ENCODE measurements at places on chromosomes 2 and 18.

DNA sequence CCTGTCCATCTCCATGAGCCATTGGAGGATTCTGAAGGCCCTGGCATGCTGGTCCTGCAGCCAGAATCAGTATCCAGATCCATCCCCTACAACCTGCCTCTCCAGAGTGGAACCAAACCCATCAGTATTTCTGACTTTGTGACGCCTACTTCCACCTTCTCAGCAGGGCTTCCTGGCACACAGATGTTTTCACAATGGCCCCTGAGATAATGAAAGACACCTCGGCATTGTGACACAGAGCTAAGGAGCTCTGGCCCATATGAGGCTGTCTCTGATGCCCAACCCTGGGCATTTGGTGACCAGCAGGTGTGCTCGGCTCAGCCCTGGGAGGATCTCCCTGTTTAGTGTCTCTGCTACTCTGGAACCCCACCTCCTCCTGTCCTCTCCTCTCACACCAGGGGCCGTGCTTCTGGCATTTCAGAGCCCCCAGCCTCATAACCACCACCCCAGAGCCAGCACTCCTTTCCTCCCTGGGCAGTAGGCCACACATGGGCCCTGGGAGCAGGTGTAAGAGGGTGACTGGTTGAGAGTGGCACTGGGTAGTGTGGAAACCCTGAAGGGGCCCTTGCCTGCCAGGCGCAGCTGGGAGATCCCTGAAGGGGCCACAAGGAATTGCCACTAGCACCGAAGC, 38.2 kb downstream of the FOSL2 start:
- DNase-seq: no peak

GRCh38 chr18:61756244-61756643, 136.6 kb downstream of the RNF152 start:
- no peak for DNase-seq

DNA sequence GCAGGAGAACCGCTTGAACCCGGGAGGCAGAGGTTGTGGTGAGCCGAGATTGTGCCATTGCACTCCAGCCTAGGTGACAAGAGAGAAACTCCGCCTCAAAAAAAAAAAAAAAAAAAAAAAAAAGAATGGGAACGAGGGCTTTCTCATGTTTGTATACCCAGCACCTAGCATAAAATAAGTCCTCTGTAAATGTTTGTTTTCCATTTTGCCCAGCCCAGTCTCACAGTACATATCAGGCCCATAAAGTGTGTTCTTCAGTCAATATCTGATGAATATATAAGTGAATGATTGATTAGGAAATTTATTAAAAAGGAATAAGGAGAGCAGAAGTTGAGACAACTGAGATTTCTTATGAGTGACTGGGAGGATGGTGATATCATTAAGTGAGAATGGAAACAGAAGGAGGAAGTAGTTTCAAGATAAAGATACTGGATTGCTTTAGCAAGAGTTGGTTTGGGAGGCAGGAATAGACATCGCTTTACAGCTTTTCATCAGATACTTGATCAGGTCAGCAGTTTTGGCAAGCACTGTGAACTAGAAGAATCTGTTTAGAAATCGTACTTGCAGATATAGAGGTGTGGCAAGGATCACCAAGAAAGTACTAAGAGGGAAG, 327.5 kb downstream of the KIAA1328 start:
- DNase-seq: no peak

- no peak for DNase-seq
Observed at GRCh38 chr2:86238354-86238753, 39.1 kb downstream of the MRPL35 start.

- DNase-seq: no peak
Observed at GRCh38 chr2:18525236-18525635, 35.2 kb downstream of the RDH14 start.

GRCh38 chr2:186862869-186863709, 14.1 kb upstream of the ZSWIM2 start:
- peak; percentile 92 for DNase-seq

DNA sequence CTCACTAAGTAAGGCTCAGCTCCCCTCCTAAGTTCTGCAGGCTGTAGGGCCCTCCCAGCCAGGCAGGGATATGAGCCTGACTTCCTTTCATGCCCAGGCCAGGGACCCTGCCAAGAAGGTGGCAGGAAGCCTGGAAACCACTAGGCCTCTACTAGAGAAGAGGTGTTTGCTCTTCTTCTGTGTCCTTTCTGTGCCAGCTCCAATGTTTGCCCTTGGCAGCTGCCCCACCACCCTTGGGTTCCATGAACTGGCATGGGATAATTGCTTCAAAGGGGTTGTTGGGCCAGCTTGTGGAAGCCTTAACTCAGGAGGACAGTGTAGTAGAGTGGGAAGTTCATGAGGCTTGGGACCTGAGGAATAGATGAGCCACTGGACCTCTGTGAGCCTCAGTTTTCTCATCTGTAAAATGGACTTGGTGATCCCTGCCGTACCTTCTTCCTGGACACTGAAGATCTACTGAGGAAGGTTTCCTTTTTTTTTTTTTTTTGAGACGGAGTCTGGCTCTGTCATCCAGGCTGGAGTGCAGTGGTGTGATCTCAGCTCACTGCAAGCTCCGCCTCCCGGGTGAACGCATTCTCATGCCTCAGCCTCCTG, 3.9 kb downstream of the SLC35F6 start:
- no peak for DNase-seq

DNA sequence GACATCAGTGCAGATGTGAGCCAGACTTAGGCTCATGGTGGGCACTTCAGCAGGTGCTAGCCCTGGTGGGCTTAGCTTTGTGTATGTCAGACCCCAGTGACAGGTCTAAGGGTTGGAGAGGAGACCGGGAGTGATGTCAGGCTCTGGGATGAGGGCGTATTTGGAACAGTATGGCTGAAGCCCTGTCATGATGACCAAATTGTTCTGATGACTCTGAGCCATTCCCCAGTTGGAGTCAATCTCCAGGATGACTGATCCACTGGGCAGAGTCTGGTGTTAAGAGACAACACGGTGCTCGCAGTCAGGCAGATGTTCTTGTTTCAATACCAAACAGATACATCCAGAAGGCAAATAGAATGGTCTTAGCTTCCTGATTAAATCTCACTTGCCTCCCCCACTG, 241.5 kb downstream of the SOX11 start:
- DNase-seq: no peak

- no peak for DNase-seq
Observed at GRCh38 chr2:6966446-6966940, 49.3 kb downstream of the RNF144A start.

Measured in NCI-H2171 treated with DMSO at 0.1 percent for 48 hours (cell line).